Stimulated activated naive CD8-positive, alpha-beta T cell treated with anti-CD3 and anti-CD28 coated beads, Interleukin-15, amount 100 ng/mL, for 72 hours (primary cell): ENCODE measurements at places on chromosomes 4 and X.

DNA sequence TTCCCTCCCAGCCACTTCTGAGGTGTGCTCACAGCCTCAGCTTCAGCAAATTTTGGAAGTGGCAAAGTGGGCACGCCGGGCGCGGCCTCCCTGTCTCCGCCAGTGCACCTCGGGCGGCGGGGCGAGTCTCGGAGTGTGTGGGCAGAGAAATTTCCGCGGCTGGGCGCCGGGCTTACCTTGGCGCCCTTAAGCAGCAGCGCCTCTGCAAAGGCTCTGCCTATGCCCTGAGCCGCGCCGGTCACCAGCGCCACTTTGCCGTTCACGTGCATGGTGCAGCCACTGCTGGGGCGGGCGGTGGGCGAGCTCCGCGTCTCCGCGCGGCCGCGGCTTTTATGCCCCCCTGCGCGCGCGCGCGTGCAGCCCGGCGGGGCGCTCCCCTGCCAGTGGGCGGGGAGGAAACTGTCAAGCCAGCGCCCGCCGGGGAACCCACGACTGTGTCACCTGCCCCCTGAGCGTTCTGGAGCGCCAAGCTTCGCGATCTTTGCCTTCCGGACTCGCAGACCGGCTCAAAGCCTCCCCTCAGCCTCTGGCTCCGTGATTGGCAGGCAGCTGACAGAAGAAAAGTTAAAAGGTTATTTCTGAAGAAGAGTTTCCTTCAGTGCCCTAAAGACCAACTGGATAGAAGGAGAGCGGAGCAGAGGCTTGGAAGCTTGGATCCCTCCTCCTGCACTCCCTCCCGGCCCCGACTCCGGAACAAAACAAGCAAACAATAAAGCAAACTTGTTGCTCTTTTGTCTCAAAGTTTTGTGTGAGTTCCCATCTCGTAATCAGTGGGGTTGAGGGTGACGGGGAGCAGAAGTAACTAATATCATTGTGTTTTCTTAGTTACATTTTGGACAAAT lies at the start of gene HPGD:
Gene HPGD, minus strand, starts transcription at position 306 of the 842 bp plus-strand sequence. Its CDS starts 37 bp downstream, at position 269.
- peak; percentile 86 for DNase-seq

DNA sequence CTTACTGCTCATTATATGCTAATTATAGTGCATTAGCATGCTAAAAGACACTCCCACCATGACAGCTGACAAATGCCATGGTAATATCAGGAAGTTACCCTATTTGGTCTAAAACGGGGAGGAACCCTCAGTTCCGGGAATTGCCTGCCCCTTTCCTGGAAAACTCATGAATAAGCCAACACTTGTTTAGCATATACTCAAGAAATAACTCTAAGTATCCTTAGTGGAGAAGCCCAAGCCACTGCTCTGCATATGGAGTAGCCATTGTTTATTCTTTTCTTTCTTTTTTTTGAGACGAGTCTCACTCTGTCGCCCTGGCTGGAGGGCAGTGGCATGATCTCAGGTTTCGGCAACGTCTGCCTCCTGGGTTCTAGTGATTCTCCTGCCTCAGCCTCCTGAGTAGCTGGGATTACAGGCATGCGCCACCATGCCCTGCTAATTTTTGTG lies 15.5 kb downstream of the NUDT6 start:
- DNase-seq, result no peak

DNA sequence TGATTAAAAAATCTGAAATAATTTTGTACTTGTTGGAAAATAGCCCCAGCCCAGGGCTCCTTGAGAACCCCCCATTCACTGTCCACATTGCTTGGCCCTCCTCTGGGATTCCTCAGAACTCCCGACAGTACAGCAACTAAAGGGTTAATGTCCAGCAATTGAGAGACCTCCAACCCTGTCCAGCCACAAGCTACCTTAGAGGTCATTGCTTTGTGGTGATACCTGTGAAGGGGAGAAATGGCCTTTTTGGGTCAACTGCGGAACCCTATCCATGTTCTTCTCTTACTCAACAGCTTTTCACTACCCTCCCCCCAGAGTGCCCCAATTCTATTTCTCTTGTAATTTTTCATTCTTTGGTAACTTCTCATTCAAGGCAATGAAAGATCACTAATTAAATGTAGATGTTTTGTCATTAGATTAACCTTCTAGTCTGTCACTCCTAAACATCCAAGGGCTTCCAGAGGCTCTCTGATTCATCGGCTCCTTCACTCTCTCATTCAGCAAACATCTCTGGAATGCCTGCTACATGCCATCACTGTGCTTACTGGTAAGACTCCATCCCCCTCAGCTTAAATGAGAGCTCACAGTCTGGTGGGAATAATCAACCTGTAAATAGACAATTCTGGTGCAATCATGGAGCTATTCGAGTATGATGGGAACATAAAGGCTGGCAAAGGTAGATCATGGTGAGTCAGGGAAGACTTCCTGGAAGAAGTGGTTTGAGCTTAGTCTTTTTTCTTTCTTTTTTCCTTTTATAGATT lies 241.4 kb upstream of the PGRMC2 start:
- no peak for DNase-seq

- DNase-seq, result no peak
These were observed 7.2 kb downstream of the IL15 start for GRCh38 chr4:141643557-141643956.

DNA sequence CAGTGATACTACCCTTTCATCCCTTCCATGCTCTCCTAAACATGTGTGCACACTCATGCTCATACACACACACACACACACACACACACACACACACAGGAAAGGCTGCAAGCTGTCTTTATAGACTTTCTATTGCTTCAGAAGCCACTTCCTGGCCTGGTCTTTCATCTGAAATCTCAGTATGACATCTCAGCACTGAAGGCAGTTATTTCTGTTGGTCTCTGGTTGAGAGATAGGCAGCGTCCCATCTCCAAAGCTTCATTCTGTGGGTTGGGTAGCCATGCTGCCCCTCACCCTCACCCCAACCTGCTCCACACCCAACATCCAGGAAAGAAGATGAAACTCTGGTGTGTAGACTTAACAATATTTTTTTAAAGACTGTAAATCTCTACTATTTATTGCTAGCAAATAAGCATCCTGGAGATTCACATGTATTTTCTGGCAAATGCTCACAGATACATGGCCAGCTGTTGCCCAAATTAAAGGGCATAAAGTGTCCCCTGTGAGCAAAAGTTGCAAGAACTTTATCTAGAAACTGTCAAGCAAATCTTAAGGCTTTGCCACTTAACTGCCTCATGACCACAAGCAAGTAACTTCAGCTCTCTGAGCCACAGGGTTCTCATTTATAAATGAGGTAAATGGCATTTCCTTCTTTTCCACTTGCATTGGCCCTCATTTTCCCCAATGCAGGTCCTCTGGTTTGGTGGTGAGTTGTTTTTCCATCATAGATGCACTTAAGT lies 189.8 kb upstream of the AFF2 start:
- peak; percentile 63 for DNase-seq

DNA sequence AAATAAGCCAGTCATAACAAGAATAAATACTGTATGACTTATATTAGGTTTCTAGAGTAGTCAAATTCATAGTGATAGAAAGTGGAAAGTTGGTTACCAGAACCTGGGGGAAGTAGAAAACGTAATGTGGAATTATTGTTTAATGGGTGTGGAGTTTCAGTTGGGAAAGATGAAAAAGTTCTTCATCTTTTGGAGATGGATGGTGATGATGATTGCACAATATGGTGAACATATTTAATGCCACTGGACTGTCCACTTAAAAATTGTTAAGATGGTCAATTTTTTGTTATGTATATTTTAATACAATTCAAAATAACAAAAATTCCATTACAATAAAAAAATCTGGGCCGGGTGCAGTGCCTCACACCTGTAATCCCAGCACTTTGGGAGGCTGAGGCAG lies 289.6 kb downstream of the ZIC3 start:
- no peak for DNase-seq

DNA sequence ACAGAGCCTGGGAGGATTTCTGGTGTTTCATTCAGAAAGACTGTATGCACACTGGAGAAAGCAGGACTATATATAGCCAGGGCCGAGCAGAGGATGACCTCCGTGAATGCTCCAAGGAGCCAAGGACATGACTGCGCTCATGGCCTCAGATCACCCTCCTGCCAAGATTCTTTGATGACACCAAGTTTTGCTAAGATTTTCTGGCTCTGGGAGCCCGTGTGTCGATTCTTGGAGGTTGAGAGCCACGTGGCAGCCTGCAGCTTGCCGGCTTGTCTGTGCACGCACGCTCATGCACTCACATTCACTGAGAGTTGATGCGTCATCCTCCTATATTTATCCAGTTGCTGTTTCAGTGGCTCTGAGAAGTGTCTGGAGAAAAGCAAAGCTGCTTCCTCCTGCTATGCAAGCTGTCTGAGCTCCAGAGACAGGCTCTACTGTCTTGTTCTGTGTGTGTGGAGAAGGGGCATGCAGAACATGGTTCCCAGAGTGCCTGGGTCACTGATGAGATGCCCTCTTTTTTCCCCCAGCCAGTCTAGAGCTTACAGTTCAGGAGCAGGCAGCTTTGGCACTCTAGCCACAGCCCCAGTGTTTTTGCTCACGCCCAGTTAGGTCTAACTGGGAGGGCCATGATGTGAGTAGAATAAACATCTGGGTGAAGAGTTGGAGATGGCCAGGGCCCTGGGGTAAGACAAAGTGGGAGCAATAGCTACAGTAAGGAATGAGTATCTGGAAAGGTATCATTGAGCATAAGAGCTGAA lies 64.9 kb upstream of the SCOC start:
- DNase-seq, result no peak

GRCh38 chr4:111031001-111031579 lies 408.2 kb upstream of the PITX2 start:
- DNase-seq, result no peak

- no peak for DNase-seq
These were observed 1397.6 kb downstream of the FAM133A start for GRCh38 chrX:95071621-95072020.

- no peak for DNase-seq
These were observed 58.9 kb downstream of the NAF1 start for GRCh38 chr4:163107754-163108153.

DNA sequence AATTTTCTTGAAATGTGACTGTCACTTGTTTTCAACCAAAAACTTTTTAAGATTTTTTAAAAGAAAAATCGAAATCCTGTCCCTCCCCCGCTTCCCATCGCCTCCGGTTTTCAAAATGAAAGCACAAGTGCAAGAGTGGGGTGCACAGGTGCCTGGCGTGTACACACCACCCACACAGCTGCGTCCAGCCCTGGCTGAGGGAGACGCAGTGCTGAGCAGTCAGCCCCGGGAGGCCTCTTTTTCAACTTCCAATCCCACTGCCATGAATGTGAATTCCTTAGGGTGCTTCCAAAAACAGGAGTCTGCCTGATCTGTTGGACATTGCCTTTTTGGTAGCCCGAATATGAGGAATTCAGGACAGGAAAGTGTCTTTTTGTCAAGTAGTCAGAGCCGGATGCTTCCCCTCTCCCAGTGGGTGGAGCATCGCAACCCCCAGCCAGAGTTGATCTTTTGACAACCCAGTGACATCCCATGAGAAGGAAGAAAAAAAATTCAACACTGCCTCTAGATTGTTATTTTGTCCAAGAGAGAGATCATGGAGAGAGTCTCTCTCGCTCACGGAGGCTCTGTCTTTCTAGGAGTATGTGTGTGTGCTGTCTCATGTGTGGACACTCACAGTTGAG lies 8.9 kb downstream of the PRRG3 start:
- DNase-seq, result no peak

- no peak for DNase-seq
These were observed 1199.1 kb downstream of the ADGRL3 start for GRCh38 chr4:62399242-62399641.

DNA sequence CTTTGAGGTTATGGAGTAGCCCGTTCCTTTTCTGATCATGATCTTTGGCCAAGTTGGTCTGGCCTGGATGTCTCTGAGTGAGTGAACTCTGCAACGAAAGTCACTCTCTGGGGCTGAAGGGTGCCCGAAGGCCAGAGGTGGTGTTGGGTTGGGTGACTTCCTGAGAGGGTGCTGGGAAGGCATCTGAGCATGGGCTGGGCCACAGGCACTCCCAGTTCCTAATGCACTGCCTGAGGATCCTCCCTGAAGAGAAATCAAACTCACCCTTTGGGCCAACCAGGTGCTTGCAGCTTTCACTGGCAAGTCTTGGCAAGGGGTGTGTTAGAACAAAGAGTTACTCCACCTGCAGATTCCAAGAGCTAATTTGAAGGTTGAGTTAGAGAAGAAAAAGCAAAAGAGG lies 66.4 kb upstream of the SCML1 start:
- DNase-seq, result no peak

DNA sequence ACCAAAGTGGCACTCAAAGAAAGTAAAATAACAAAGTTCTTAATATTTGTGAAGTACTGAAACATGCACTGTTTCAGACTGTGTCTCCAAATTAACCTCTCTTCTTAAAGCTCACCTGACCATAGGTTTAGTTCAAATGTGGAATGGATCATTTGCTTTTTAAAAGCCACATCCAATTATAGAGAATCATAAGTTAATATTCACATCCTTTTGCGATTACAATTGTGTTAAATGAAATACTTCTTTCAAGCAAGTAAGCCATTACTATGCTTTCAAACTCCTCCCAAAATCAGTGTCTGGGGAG lies 95.3 kb upstream of the PTPN13 start:
- no peak for DNase-seq

DNA sequence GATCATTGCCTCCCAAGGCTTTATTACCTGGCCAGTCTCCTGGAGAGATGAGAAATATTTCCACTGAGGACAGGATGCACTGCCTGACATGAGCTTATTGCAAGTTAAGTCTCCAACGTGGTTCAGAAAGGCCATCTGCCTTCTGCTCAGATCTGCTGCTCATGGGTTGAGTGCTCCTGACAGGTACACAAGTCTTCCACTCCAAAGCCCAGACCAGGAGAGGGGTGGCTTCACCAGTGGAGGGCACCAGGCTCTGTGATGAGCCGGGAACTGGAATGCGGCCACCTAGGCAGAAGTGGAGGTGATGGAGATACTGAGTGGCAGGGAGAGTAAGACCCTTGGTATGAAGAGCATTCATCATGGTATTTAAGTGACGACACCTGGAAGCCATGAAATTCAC lies 79.5 kb upstream of the IRF2 start:
- no peak for DNase-seq

- DNase-seq, result no peak
These were observed 43.8 kb downstream of the PDS5A start for GRCh38 chr4:39933671-39934590.

DNA sequence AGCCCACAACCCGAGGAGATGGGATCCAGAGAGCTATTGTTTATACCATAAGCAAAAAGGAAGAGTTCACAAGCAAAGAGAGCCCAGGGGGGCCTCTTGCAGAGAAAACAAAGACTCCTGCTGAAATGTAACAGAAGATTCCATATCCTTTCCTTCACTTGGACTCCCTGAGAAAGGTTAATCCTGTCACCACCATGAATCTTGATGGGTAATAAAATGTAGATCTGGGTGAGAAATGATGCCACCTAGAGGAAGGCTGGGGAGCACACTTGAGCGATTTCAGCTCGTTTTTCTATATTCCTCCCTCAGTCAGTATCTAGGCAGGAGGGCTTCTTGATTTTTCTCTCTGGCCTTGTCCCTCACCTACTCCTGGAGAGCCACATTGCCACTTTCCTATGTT lies 10.2 kb upstream of the KCNE5 start:
- DNase-seq, result no peak

DNA sequence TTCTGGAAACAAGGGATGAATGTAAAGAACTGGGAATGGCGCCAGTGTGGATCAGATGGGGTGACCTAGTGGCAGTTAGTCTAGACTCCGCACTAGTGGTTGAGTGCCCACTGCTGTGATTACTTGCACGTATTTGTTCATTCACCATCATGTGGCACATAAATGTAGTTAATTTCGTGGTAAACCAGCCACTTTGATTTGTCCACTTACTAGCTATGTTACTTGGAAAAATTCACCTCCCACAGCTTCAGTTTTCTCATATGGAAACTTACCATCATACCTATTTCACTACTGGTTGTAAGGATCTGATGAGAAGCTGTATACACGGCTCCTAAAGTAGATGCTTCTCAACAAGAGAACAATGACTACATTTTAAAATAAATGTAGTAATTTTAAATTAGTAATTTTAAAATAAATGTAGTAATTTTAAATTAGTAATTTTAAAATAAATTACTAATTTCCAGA lies 394 bp upstream of the DYNLT3 start:
- DNase-seq, result no peak
